ENCODE measurements at places on chromosomes 5 and 9.

DNA sequence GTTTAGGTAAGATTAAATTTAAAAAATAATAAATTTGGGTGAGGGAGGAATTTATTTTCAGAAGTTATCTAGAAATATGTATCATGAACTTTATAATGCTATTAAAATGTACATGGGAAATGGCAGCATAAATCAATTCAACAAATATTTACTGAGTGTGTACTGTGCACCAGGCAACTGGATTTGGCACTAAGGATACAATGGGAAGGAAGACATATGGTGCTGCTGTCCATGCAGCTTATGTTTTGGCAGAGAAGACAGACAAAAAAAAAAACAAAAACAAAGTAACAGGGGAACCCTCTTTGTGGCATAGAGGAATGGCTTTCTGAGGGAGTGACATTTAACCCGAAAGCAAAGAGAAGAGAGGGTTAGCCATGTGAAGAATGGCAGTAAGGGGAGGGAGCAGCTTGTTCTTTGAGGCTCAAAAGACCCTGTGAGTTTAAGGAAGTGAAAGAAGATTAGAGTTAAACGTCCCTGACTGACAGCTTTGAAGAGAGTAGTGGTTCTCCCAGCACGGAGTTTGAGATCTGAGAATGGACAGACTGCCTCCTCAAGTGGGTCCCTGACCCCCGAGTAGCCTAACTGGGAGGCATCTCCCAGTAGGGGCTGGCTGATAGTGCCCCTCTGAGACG is 23.9 kb downstream of the CNTRL start:
- DNase-seq, result no peak

- no peak for DNase-seq
Observed at GRCh38 chr5:8981016-8981415, 564.9 kb downstream of the SEMA5A start.

DNA sequence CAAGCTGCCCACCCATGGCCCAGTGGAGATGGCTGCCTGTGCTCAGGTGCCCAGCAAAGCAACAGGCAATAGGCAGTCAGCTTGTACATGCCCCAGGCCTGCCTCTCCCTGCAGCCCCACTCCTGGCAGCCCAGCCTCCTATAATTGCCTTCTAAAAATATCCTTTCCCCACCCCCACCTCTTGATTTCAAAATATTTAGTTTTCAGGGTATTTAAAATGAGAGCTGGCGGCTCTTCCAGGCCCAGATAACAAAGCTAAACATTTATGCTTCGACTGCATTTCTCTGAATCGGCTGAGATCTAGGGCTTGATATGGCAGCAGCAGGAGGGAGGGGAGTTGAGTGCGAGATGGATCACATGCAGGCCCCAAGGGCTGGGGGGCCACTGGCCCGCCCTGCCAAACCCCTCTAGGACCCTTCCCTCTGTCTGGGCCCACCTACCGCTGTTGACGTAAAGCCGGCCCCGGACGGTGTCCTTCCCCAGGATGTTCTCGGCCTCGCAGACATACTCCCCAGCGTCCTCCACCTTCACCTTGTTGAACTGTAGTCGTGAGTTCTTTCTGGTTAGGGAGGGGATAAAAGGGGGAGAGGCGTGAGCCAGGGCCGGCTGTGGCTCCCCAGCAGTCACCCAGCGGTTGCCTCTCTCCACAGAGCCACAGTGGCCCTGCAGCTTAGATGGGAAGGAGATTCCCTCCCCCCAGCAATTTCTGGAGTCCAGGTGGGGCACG is 85.0 kb downstream of the PSD2 start:
- DNase-seq, result no peak

DNA sequence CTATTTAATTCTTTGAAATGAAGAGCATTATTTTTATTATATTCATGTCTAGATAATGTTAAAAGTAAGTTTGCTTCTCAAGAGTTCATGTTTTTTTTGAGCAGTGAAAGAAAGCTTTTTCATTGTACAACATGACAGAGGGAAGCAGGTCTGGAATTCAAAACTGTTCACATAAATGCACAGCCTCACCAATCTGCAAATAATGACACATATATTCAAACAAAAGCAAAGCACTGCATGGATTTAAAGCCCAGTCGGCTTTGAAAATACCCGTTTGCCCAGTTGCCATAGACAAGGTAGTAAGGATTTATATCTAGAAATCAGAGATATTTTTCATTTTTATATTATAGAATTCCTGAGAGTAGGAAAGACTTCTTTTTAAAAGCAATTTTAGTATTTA is 201.8 kb downstream of the CD180 start:
- no peak for DNase-seq

DNA sequence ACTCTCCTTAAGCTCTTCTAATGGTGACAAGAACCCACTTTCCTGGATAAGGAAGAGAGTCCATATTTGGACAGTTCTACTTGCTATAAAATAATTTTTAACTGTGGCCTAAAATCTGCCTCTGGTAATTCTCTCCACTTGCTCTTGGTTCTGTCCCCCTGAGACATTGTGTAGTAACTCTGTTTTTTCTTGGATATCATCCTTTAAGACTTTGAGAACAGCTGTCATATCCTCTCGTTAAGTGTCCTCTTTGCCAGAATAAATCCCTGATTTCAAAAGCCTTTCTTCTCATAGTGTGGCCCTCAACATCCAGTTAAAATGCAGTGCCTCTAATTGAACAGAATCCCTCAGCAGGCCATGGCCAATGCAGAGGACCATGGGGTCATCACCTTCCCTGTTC is 101.5 kb downstream of the ARHGEF28 start:
- no peak for DNase-seq

Data from activated CD4-positive, alpha-beta T cell treated with anti-CD3 and anti-CD28 coated beads for 48 hours (primary cell).